Activated naive CD4-positive, alpha-beta T cell (primary cell): ENCODE measurements at places on chromosomes 11 and 22.

- DNase-seq: no peak
These were observed 256.4 kb upstream of the SESN3 start for GRCh38 chr11:95487391-95487790.

GRCh38 chr22:42288791-42289190 lies 18.3 kb upstream of the TCF20 start:
- DNase-seq: no peak

- DNase-seq: no peak
These were observed 585.7 kb downstream of the INSC start for GRCh38 chr11:15700456-15700855.

DNA sequence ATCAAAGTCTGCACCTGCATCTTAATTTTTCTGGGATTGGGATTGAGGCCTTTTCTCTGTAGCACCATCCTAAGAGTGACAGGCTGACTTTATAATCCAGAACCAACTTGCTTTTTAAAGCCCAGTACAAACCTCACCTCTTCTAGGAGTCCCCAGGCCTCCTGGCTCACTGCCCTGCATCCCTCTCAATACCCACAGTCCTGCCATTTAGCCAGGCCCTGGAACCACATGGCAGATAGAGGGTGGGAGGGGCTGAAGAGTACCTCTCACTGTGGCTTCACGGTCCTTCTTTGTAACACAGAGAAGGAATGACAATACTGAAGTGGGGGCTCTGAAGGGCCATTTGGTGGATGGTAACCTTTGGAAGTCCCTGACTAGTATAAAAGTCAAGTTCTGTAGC lies 63.5 kb upstream of the PHOX2A start:
- DNase-seq: no peak

DNA sequence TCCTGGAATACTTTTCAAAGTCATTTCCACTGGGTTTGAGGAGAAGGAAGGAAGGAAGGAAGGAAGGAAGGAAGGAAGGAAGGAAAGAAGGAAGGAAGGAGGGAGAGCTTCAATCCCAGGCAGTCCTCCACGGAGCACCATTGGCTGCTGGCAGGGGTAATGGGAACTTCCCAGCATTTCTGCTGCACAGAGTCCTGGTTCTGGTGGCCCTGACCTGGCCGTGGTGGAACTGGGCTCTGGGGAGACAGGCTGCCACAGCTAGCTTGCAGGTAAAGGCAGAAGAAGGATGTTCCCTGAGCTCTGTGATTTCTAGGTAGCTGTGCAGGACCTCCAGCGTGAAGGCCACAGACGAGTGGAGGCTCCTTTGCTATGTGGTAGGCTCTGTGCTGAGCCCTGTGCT lies 10.6 kb downstream of the PKNOX2 start:
- no peak for DNase-seq

DNA sequence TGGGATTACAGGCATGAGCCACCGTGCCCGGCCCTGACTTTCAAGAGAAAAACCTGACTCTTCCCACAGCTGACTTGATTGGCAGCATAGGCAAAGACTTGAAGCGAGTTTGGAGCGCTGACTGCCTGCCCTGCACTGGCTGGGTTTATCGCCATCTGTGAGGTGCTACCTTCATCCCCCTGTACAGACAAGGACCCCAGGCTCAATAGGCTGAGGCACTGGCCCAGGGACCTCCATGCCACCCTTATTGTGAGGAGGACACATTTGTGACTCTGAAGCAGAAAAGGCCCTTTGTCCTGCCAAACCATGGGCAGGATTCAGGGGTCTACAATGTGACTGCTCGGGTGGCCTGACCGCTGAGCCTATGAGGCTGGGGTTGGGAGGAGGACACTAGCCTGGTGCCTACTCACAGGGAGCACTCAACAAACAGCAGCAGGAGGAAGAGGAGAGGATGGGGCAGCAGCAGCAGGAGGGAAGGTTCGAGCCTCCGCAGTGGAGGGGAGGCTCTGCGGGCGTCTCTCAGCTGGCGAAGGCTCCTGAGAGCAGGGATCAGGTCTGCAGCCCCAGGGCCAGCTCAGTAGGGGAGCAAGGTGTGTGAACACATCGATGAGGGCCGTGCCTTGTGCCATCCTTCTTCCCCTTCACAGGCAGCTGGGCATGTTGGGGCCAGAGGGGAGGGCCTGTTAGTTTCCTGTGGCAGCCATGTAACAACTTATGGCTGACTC lies 72.9 kb upstream of the WNT7B start:
- DNase-seq: no peak

GRCh38 chr11:1484695-1485503 lies 1.7 kb downstream of the MOB2 start:
- no peak for DNase-seq

DNA sequence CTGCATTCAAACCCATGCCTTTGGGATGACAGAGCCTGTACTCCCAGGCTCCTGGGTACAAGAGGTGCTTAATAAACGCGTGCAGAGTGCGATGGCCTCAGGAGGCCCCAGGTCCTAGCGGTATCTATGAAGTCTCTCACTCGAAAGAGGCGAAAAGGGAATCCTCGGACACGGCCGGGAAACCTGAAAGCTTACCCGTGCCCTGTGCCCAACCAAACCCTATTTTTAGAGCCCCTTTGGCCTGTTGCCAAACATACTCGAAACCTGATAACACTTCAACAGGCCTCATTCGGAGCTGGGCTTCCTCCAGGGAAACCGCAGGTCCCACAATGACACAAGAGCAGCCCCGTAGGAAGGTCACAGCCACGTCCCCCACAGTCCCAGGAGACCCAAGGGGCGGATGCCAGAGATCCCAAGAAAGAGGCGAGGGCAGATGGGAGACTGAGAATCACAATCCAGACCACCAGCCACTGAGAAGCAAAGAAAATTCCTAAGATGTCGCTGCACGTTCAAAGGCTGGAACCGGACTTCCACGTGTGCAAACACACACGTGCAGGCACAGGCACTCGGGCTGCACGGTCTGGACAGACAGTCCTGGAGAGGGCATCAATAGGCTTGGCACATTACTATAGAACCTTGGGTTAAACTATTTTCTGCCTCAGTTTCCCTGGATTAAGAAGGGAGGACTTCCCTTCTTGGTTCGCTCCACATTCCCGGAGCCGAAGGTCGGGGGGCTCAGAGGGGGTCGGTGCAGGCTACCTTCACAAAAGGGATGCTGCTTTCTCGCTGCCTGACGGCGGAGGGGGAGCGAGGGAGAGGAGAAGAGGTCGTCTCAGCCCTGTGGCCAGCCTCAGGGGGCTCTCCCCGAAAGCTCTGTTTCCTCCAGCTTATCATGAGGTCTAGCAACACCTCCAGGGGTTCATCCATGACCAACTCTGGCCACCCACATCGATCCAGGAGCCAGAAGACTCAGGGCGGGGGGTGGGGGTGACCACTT lies 8.2 kb downstream of the PDGFB start:
- DNase-seq: no peak
